ENCODE measurements at places on chromosomes 4 and X. TPM values are rescaled to one million over a fixed set of nuclear protein-coding genes. Genes with fewer than 3 reads are reported as not detected.

Gene PRDM8
- total RNA-seq, result not detected

Gene SOWAHB
- 2.8 TPM for total RNA-seq

Gene TLR6
- 0.14 TPM for total RNA-seq

Gene PDE5A
- 20.2 TPM for total RNA-seq

Gene ASB5
- not detected for total RNA-seq

Gene AFM
- not detected for total RNA-seq

Gene NSG1
- 34.5 TPM for total RNA-seq

Gene TMEM129
- total RNA-seq, result 45.1 TPM

Gene ENPEP
- 0.74 TPM for total RNA-seq

Gene ANTXR2
- 5.3 TPM for total RNA-seq

Gene RAB41
- total RNA-seq, result not detected
